KG1 (cell line): ENCODE measurements at places on chromosomes 7 and 10.

GRCh38 chr10:124351481-124352220 lies 67.1 kb downstream of the OAT start:
- no peak for DNase-seq

DNA sequence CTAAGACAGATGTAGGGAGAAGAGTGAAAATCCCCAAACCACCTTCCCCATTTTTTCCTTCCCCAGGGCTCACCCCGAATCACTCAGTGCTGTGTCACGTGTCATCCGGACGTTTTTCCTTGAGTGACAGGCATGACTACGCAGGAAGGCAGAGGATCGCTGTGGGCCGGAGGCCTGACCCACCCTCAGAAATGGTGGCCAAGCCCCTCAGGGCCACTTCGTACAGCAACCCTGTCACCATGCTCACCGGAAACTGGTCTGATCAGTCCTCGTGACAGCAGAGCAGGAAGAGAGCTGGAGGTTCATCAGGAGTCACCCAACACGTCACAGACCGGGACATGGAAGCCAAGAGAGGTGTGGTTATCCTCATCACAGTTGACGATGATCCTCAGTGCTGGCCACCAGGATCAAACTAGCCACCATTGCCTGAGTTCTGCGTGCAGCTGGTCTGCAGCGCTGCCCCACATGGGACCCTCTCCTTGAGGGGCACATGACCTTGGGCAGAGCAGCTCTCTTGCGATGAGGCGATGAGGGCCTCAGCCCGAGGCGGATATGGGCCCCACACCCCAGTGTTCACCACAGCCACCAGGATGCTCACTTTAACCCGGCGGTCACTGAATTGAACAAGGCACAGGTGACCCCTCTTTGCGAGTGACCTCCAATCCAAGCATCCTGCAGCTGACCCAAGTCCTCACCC lies 99.3 kb upstream of the INSIG1 start:
- DNase-seq = no peak

DNA sequence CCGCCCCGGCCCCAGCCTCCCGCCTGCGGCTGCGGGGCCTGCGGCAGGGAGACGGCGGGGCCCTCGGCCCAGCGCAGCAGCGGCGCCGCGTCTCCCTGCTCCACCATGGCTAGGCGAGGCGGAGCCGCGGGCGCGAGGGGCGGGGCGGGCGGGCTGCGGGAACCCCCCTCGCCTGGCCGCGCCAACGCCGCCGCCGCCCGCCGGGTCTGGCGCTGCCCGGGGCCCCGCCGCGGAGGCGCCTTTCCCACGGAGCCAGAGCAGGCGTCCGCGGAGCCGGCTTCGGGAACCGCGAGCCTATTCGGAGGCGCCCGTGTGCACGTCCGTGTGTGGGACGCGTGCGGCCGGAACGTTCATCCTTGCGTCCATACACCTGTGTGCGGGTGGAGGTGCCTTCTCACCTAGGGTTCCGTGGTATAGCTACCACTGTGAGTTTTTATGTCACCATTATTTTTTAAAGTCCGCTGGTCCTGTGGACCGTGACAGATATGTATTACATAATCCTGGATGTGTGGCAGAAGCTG lies at the start of gene DENND11:
DENND11 (minus strand) TSS at position 120 of the 521 bp plus-strand sequence; CDS start at position 107, 13 bp downstream.
- no peak for DNase-seq

DNA sequence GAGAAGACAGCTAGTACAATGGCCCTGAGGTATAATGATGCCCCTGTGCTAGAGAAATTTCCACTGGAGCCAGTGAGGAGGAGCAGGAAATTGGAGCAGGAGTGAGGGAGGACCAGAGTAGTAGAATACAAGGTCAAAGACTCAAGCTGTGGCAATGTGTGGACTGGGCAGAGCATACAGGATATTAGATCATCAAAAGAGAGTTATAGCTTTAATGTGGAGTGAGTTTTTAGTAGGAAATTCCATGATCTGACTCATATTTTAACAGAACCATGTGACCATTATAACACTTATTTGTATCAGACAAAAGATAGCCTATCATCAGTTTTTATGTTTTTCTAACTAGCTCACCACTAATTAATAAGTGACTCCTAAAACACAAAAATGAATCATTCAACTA lies 154.1 kb downstream of the DGKB start:
- no peak for DNase-seq

DNA sequence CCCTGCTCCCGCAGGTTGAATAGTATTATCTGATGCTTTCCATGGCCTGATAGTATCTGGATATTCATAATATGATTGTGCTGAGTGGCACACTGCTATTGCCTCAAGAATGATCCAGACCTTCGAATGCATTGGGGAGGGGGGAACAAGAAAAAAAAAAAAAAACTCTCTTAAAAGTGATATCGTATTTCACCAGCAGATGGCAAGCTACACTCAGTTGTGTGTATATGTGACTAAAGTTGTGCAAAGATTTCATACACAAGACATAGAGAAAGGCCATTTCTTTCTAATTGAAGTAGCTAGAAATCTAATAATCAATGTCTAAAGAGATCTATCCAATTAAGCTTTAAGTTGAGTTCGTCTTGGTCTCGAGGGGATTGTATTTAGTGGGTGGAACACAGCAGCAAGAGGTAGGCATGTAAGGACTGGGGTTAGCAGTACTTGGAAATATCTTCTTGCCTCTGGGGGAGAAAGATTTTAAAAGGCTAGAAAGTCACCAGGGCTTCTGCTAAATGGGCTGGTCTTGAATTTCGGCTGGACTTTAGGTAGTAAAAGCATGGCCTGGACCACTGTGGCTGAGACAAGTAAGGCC lies 15.3 kb downstream of the SFRP4 start:
- peak; percentile 13 for DNase-seq

- no peak for DNase-seq
These were observed 25.9 kb upstream of the RBM20 start for GRCh38 chr10:110618230-110618610.

DNA sequence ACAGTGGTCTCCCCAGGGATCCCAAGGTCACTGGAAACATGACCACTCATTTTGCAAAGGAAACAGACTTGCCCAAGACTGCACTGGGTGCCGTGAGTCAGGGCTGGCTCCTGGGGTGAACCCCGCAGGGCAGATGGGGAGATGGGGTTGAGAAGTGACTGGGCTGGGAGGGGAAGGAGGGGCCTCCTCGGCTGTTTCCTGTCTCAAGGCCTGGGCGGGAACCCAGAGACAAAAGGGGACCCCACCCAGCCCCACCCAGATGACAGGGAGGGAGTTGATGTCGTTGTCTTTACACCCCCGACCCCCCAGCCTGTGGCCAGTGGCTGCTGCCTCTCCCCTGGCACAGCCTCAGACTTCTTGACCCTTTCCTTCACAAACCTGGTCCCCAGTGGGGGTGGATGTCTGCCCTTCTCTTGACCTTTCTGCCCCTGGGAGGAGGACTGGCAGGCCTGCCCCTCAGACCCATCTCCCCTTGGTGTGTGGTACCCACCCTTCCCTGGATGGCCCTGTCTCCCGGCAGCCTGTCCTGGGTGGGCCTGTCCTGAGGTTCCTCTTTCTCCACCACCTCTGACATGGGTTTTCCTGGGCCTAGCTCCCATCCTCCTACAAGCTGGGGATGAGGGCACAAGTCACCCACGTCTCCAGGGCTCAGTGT lies 1.4 kb downstream of the MYO1G start:
- peak; percentile 34 for DNase-seq

DNA sequence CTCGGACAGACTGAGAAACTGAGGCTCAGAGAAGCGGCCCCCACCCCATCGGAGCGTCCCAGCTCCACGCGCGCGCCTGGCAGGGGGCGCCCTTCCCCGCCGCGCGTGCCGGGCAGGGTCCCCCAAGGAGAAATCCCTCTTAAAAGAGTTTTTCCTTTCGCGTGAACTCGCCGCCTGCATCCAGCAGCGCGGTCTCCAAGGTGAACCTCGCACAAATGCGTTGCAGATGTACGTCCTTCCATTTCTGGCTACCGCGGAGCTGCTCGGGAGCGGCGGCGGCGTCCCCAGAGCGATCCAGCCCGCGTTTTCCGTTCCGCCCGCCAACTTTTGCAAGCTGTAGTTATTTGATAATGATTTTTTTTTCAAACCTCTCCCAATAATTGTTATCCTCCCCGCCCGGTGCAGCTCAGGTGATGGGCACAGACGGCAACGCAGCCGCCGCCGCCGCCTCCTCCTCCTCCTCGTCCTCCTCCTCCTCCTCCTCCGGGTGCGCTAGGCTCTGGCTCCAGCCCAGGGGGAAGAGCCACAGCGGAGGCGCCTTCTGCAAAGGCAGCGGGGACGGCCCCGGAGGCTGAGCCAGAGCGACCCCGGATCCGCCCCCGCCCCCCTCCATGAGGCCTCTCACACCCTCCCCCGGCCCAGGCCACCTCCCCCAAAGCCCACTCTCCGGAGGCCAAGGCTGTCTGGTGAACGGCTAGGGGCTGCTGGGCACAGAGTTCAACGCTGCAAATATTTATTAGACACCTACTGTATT lies 74.0 kb upstream of the CUX1 start:
- DNase-seq = no peak

DNA sequence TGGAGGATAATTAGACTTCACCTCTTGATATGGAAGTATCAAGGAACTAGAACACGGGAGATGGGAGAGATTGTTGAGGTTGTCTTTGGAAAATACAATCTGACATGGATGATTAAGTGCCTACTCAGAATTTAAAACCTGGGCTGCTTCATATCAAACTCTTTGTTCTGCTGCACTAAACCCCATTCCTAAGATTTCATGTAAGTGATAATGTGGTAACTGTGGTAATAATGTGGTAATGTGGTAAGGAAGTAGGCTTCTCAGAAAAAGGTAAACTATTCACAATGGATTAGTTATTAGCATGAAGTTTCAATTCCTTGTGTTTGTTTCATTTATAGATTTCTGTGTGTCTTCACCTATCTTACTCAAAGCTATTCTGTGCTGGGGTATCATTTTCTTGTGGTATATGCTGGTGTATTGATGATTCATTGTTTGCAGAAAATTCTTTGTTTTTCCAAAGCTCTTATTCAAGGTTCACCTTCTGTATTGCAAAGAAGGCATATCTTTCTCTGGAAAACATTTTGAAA lies 129.9 kb upstream of the TAC1 start:
- DNase-seq = no peak

GRCh38 chr7:108270385-108271015 lies 140.3 kb upstream of the LAMB4 start:
- no peak for DNase-seq

GRCh38 chr7:19648791-19649190 lies 60.0 kb downstream of the POLR1F start:
- DNase-seq = no peak

GRCh38 chr10:111732166-111732785 lies 451.3 kb downstream of the GPAM start:
- DNase-seq = no peak

GRCh38 chr10:42938351-42938750 lies 138.5 kb upstream of the RET start:
- DNase-seq = no peak

GRCh38 chr7:4800926-4801838 lies 25.8 kb downstream of the AP5Z1 start:
- DNase-seq = no peak

- DNase-seq = no peak
These were observed 80.8 kb downstream of the RAB11FIP2 start for GRCh38 chr10:117965984-117966383.

- no peak for DNase-seq
These were observed 336.7 kb upstream of the KLF6 start for GRCh38 chr10:4121502-4122380.

GRCh38 chr10:33698033-33698432 lies 363.6 kb upstream of the NRP1 start:
- no peak for DNase-seq

- DNase-seq = no peak
These were observed 568.1 kb upstream of the LRRN3 start for GRCh38 chr7:110522761-110523200.

GRCh38 chr7:41503438-41503837 lies 199.5 kb downstream of the INHBA start:
- DNase-seq = no peak

DNA sequence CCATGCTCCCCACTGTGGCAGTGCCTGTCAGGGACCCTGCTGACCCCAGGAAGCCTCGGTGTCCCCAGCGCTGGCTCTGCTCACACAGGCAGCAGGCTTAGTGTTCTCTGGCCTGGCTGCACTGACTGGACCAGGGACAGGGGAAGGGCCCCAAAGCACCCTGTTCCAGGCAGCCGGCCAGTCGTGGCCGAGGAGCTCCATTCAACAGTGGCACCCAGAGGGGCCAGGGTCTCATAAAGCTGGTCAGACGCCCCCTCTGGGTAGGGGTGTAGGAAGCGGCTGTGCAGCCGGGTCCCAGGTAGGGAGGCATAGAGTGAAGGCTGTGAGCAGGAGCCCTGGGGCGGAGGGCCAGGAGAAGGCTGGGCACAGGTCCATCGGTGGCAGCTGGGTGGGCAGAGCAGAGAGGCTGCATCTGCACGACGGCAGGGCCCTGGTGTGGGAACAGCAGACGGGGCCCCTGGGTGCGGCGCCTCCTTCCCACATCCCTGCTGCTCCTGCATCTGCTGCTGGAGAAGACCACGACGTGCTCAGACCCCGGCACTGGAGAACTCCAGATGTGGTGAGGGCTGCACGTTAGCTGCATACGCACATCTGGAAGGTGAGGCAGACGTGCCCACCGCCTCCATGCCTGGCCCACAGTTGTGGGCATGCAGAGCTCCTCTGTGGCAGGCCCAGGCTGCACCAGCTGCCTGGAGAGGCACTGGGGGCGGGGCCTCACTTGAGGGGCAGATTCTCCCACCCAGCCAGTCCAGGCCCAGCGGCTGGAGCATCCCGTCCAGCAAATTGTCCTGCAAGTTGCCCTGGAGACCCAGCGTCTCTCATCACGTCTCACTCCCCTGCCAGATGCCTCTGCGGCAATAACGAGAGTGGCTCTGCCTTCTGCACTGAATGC lies 25.1 kb downstream of the MNX1 start:
- no peak for DNase-seq

DNA sequence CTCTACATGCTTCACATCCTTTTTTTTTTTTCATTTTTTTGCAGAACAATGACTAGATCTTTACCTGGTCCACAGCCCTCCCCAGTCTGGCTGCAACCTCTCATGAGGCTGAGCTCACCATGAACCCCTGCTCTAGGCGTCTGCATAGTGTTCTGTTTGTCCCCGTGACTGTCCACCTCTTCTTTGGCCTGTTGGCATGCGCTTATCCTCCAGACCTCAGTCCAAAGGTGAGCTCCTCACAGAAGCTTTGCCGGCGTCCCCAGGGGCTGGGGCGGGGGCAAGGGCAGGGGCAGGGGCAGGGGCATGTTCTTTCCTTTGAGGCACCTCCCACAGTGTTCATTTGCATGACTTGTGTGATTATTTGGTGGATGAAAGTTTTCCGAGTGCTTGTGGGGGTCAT lies 218.4 kb upstream of the ZNF32 start:
- no peak for DNase-seq

GRCh38 chr7:104923010-104923421 lies 91.0 kb upstream of the KMT2E start:
- DNase-seq = peak; percentile 9

DNA sequence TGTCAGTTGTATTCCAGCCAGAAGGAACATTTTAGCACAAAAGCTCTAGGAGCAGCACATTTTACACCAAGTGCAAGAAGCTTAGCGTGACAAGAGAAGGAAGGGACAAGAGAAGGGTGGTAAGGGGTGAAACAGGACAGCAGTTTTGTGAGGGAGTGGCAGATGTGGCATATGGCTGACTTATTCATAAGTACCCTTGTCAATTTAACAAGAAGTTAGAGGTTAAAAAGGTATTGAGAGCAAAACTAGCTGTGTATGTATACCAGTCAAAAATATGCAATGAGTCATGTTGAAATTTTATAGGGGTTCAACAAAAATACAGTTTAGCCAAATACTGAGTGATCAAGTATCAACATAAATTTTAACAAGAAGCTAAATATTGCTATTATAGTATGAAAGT lies 561.5 kb upstream of the POT1 start:
- DNase-seq = no peak
